ENCODE measurements at places on chromosomes 2 and 18.

DNA sequence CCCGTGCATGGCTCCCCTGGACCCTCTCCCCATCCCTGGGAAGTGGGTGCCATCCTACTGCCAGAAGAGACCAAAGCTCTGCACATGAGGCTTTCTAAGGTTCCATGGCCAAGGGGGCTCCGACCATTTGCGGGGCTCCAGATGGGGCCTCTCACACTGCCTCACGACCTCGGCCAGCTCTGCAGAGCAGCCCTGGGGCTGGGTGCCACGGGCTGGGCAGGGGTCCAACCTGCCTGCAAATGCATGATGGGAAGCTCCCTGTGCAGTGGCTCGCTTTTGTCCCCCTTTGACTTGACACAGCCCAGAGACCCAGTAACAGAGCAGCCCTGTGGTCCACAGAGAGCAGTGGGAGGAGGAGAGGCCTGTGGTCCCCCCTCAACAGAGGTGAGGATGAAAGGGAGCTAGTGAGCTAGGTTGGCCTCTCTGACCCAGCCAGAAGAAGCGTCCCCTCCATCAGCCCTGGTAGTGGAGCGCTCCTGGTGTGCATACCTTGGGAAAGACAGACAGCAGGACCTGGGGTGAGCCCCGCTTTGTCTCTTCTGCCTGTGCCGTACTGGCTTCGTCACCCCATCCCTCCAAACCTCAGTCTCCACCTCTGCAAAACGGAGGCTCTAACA is 174.1 kb downstream of the DDX1 start:
- no peak for DNase-seq

GRCh38 chr2:97966545-97967215 is 29.1 kb downstream of the TMEM131 start:
- DNase-seq: no peak

DNA sequence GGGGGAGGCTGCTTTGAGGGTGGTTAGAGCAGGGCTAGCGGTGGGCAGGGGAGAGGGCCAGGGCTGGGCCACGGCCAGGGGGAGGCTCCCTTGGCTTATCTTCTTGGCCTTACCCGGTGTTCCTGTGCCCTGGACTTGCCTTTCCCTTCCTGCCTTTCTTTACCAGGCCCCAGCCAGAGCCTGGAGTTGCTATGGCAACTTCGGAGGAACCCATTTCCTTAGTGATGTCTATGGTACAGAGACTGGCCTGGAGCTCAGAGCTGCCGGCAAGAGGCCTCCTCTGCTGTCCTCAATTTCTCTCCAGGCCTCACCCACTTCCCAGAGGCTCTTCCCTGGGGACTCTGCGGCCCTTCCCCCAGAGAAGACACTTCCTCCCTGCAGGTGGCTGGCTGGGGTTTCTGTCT is 11.5 kb downstream of the SPEG start:
- DNase-seq: no peak

- no peak for DNase-seq
These were observed 1.0 kb downstream of the ZDBF2 start for GRCh38 chr2:206275312-206276055.

GRCh38 chr2:1830936-1831619 is 86.8 kb upstream of the PXDN start:
- no peak for DNase-seq

DNA sequence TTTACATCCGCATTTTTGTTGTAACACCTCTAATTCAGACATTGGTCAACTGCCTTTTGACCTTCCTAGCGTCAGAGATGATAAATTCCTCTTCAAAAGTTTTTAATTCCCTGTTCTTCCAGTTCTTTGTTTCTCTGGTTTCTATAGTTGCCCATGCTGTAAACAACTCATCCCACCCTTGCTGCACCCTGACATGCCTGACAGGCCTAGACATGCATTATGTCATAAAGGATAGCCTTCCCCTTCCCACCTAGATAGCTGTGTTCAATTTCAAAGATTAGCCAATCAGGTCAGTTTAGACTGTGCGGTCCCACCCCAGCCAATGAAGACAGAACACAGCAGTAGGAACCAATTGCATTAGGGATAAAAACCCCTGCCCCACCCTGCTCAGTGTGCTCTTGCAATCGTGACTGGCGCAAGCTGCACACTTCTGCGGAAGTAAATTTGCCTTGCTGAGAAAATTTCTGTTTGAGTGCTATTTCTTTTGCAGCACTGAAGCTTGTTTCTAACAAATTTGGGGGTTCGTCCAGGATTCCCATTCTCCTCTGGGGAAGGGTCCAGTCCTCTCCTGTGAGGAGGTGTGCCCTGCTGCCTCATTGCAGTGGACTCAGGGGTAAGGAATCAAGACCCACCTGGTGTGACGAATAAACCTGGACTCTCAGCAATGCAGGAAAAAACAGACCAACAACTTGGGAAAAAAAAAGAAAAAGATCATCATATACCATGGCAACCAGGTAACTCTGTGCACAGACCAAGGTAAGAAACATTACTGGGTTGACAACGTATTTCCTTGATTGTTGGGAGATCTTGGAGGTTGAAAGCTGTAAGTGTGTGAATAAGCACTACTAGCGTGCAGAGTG is 9.1 kb upstream of the SAP130 start:
- DNase-seq: no peak

- DNase-seq: no peak
These were observed 53.6 kb downstream of the POLE4 start for GRCh38 chr2:75012080-75012479.

DNA sequence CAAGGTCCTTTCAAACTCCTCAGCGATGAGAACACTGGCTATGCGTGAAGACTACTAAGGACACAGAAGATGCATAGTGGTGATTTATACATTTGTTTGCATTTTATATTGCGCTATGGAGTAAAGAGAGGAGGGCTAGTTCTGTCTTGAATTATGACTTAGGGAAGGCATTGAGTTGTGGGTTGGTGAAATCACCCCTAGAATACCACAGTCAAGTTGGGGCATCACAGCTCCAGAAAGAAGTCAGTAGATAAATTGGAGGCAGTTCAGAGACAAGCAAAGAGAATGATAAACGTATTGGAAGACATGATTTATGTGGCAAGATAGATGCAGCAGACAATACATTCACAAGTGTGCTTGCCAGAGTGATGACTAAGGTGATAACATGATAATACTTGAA is 460.4 kb downstream of the EPHA4 start:
- DNase-seq: no peak

GRCh38 chr2:178269438-178270224 is 75.3 kb downstream of the OSBPL6 start:
- no peak for DNase-seq

DNA sequence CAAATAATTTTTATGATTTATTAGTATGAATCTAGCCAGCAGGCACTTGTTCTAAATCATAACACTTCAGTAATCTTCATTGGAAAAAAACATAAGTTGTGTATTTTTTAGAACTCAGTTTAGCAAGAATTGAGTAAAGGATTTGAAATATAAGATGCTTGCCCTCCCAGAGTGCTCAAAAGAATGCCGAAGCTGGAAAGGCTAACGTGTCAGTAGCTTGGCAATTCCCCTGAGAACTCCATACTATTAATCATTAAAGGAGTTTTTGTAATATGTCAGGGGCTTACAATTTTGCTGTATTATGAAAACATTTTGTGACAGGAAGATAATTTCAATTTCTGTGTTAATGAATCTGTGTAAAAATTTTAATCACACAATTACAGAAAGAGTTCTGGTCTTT is 122.7 kb downstream of the GULP1 start:
- no peak for DNase-seq

- no peak for DNase-seq
These were observed 53.4 kb downstream of the LPIN1 start for GRCh38 chr2:11799826-11800225.

DNA sequence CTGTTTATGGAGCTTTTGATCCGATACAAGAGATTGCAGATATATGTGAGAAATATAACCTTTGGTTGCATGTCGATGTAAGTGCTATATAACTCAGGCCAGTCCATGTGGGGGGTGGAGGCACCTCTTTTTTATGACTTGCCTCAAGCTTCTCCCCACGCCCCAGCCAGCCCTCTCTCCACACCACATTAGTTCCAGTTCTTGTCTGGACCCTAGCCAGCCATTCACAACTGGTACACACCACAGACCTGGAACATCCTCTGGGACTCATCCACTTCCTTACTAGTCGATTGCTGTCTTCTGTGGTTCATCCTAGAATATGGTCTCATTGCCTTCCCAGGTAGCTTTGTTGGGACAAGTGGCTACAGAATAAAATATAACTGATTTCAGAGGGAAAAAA is 31.0 kb downstream of the GAD1 start:
- DNase-seq: no peak

GRCh38 chr2:149017116-149017985 is 21.1 kb upstream of the LYPD6B start:
- peak; percentile 69 for DNase-seq

DNA sequence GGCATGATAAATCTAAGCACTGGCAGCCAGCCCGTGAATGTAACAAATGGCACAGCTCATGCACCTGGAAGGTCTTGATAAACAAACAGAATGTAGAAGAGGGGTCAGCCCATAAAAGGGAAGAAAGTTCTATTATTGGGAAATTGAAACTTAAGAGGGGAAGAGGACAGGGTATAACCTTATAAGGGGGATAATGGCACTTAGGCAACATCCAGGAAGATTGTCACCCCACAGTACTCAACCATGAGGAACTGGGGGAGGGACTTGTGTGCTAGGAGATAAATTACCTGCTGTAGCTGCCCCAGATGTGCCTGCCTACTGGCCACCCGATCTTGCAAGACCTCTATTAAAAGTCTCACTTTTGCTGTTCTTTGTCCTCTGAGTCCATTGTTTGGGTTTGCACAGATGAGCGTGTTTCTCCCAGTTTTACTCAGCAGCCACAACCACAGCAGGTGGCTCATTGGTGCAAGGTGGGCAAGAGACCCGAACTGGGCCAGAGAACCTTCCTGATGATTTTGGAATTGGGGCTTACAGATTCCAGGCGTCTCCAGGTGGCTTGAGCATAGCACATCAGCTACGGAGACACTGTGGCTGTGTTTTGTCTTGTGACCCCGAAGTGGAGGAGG is 79.0 kb upstream of the TAF1B start:
- no peak for DNase-seq

- no peak for DNase-seq
These were observed 23.1 kb downstream of the CYP27C1 start for GRCh38 chr2:127196998-127197397.

- DNase-seq: no peak
These were observed 18.6 kb upstream of the VPS4B start for GRCh38 chr18:63440881-63441280.

- no peak for DNase-seq
These were observed 35.3 kb downstream of the CRACDL start for GRCh38 chr2:98900721-98901120.

- no peak for DNase-seq
These were observed 186.6 kb downstream of the MYO5B start for GRCh38 chr18:50008306-50008705.

GRCh38 chr2:67015681-67016080 is 381.5 kb upstream of the ETAA1 start:
- DNase-seq: no peak

GRCh38 chr2:187877391-187877790 is 323.2 kb upstream of the TFPI start:
- no peak for DNase-seq

DNA sequence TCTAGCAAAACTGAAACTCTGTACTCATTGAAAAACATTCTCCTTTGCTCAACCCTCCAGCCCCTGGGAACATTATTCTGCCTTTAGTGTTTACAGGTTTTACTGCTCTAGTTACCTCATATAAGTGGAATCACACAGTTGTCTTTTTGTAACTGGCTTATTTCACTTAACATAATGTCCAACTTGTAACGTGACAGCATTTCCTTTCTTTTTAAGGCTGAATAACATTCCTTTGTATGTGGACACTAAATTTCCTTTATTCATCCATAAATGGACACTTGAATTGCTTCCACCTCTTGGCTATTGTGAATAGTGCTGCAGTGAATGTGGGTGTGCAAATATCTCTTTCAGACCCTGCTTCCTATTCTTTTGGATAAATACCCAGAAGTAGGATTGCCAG is 144.9 kb downstream of the ACTR3 start:
- DNase-seq: no peak

DNA sequence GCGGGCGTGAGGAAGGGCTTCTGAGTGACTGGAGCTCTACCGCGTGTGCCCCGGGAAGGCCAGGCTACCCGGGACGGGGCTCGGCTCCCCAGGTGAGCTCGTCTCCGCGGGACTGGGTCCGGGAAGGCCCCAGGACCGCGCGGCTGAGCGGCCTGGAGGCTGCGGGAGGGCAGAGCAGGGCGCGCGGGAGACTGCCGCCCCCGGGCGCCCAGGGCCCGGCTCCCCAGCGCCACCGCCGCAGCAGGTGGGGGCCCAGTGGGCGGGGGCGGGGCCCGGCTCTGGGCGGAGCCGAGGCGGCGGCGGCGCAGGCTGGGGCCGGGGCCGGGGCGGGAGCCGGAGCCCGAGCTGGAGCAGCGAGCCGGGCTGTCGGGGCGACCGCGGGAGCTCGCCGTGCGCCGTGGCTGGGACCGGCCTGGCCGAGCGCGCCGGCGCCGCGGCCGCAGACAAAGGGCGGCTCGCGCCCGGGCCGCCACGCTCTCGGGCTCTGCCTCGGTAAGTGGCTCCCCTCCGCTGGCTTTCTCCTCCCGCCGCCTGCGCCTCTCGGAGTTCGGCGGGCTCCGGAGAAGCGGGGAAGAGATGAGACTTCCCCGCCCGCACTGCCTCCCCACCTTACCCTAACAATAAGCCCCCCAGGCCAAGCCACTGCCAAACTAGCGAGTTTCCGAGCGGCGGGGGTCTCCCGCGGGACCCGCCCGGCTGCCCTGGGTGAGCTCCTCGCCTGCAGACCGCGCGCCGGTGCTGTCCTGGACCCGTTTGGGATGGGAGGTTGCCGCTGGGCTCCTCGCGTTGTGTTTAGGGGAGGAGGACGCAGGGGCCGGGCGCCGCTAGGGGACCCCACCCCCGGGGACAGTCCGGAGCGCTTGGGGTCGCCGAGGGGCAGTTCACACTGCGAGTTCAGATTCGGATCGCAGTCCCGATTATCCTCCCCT is at the start of gene MAPK4:
Gene MAPK4 (plus strand): TSS at position 336 of the 929 bp plus-strand sequence. CDS start 103,872 bp downstream, outside the sequence.
- no peak for DNase-seq

GRCh38 chr2:209840434-209840833 is 68.8 kb downstream of the UNC80 start:
- no peak for DNase-seq

DNA sequence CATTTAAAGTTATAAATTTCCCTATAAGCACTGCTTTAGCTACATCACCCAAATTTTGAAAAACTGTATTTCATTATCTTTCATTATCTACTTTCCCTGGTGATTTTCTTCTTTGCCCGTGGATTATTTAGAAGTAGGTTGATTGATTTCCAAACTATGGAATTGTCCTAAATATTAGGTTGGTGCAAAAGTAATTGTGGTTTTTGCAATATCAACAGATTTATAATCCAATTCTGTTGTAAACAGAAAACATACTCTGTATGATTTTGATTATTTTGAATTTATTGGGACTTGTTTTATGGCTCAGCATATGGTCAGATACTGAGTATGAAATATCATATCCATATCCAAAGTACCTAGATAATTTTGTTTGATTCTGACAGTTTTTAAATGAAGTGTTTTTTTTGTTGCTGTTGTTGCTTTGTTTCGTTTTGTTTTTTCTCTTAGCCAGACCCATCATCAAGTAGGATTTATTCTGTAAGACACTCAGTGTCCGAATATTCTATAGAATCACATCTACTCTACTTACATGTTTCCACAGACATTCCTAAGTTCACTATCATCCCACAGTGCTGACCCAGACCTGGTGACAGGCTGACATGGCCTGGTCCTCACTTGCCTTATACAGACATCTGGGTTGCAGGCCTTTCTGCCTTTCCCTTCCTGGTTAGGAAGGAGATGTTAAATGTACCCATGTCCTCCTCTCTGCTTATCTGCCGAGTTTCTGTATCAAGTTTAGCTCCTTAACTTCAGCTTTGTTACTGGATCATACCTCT is 2.1 kb upstream of the TRABD2A start:
- no peak for DNase-seq

- DNase-seq: no peak
These were observed 154.6 kb downstream of the CYRIA start for GRCh38 chr2:16511041-16511440.
